ENCODE measurements at places on chromosomes 1 and 21. TPM values are rescaled to one million over a fixed set of nuclear protein-coding genes. Genes with fewer than 3 reads are reported as not detected.

- DNase-seq: no peak
Observed at GRCh38 chr1:19045898-19046880, 89.7 kb upstream of the IFFO2 start.

DNA sequence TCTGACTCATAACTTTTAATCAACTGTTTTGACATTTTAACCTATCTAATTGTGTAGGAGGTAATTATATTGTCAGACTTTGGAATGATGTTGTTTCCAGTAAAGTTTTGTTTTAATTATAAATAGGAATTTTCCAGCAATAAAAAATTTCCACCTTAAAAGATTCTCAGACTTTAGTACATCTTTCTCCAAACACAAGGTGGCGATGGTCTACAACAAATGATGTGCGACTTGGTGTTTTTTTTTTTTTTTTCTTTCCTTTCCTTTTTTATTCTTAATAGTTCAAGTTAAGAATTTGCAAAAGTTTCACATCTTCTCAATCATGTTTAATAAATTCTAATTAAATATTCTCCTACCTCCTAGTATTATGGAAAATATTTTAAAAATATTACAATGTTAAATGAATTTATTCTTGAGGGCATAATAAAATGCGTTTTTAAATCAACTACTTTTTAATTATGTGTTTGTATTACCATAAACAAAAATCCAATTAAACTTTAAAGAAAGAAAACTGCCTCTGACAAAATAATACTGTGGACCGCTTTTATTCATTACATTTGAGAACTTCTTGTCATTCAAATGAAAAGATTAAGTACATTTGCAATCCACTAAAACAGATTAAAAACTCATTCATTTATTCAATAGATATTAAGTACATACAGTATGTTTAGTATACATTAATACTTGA is 4.4 kb upstream of the ADAMTS1 start:
- no peak for DNase-seq

DNA sequence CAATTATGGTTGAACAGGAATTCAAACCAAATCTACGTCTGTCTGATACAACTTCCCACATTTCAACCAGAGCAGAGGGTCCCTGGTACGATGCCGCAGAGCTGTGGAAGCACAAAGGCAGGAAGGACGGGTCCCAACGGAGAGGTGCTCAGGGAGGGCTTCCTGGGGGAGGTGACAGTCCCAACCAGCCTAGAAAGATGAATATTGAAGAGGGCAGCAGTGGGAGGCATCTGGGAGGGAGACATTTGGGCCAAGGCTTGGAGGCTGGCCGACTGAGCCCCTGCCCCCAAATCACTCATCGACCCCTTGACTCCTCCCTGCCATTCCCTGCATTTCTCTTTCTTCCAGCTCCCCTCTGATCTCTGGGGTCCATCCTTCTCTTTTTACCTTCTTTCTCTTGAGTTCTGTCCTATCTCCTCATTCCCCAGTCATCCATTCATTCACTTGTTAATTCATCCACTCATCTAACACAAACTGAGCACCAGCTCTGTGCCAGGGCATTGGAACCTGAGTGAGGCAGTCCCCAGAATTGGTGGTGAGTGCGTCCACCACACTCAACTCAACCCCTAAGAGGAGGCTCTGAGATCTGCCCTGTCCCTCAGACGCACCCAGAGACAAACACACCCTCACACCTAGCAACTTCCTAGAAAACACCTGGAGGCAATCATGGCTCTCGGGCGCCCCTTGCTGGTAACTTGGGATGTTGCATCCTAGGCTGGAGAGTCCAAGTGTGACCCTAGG is 13.2 kb upstream of the CELA3B start:
- DNase-seq: peak; percentile 66

DNA sequence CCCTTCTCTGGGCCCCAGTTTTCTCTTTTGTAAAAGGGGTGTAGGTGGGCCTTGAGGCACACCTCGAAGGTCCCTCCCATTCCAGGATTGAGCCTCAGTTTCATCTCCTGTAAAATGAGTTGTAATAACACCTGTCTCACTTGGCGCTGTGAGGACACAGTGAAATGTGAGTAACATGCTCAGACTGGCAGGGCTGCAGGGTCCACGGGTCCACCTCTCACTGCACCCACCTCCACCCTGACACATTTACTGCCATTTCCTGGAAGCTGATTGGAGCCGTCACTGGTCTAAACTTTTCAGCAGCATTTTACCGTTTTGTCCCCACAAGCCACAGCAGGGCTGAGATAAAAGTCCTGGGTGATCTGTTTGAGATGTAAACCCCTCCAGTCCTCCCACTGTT is 398.0 kb downstream of the PTPRU start:
- DNase-seq: no peak

GRCh38 chr1:161983725-161984124 is 39.9 kb downstream of the OLFML2B start:
- no peak for DNase-seq

Gene KRTAP12-2
- polyA plus RNA-seq: not detected

All from left lung (tissue), 14 donors.